ENCODE measurements at places on chromosomes 11 and 22. TPM values are rescaled to one million over a fixed set of nuclear protein-coding genes. Genes with fewer than 3 reads are reported as not detected.

The KCNJ11 gene
- 0.22 TPM for total RNA-seq

The ROBO4 gene
- 272 TPM for total RNA-seq

- no peak for DNase-seq
Observed at GRCh38 chr11:132994966-132995365, 537.3 kb downstream of the OPCML start.

- peak; percentile 92 for DNase-seq
Observed at GRCh38 chr22:30270832-30271231, 4.2 kb upstream of the OSM start.

The CCDC73 gene
- total RNA-seq, result not detected

DNA sequence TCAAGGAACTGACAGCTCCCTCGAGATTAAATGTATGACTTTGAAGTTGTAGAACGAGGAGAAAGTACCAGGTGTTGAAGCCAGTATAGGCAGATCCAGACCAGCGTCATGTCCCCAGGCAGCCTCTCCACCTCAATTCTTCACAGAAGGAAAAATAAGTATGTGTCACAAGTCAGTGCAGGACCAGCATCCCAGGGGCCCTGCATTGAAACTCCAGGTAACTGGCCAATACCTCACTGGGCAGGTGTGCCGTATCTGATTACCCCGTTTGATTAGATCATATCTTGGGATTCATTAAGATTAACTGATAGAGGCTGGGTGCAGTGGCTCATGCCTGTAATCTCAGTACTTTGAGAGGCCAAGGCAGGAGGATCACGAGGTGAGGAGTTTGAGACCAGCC is 466.7 kb upstream of the B3GAT1 start:
- no peak for DNase-seq

- DNase-seq, result no peak
Observed at GRCh38 chr11:79273781-79274180, 167.0 kb downstream of the TENM4 start.

DNA sequence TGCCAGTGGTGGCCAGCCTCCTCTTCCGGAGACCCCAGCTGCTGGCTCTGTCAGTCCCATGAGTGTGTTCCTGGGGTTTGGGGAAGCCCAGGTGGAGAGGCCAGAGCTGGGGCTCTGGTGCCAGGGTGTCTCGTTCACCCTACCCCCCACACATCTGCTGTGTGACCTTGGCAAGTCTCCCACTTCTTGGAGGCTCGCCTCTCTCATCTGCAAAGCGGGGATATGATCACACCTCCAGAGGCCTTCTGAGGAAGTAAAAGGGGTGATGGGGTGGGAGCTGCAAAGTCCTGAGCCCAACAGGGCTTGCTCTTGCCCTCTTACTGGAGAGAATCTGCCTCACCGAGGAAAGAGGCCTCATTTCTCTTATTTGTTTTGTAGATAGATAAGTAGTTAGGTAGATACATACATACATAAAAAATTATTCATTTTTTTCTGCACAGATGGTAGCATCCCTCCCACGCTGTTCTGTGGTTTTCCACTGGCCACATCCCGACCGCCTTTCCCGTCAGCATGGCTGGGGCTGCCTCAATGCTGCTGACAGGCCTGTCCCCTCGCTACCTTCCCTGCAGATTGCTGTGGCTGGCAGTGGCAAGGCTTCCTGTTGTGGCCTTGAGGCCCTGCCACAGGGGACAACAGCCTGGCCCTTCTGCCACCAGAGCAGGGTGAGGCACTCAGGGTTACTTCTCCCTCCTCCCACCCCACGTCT is 23.9 kb downstream of the MYO7A start:
- DNase-seq, result no peak

DNA sequence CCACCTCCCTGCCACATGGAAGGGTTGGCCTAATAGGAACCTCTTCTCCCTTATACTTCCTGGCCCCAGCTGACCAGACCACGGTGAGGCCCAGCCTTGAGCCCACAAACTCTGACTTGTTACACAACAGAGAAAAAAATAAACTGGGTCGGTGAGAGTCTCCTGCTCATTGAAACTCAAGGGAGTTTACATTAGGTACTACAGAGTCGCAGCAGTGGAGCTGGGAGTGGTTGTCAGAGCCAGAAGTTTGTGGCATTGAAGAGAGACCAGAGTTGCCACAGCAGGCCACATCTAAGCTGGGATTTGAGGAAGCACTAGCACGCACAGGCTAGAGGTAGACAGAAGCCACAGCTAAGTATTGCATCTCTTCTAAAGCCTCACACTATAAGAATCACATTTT is 296.2 kb downstream of the DDX10 start:
- no peak for DNase-seq

The TNNI2 gene
- total RNA-seq, result not detected

DNA sequence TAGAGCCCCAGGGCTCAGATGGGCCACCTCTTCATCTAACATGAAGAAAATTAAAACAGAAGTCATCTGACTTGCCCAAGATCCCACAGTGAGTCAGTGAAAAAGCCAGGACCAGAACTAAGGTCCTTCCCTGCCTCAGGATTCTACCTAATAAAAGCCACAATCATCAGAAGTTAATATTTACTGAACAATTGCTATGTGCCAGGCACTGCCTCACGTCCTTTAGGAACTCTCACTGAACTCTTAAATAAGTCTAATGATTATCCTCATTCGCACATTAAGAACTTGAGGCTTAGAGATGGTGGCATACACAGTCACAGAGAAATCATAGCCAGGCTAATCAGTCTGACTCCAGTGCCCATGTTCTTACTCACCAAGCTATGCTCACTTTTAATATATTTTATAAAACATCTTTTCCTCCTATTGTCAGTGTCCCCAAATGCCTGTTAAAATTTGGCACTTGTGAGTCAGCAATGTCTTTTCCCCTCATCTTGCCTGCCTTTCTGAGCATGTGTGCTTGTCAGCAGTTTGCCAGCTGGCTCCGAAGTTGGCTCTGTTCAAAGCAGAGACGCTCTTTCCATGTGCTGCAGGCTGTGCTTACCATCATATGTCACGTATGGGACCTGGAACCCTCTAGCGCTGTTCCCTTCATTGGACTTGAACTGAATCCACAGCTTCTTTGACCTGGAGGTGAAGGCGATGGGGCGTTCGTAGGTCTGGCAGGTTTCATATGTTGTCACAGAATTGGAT is 21.5 kb upstream of the NRIP3 start:
- no peak for DNase-seq

- no peak for DNase-seq
Observed at GRCh38 chr11:68992743-68993255, 12.0 kb upstream of the MRGPRD start.
